ENCODE measurements at places on chromosomes 5 and 9.

- no peak for DNase-seq
Measured at GRCh38 chr5:37663538-37663937, 176.3 kb downstream of the GDNF start.

GRCh38 chr9:93137362-93137761, 3.3 kb upstream of the NINJ1 start:
- no peak for DNase-seq

GRCh38 chr9:88418715-88419540, 30.7 kb downstream of the SPIN1 start:
- DNase-seq: peak; percentile 38

GRCh38 chr5:154084062-154084639, 45.4 kb downstream of the MFAP3 start:
- no peak for DNase-seq

- no peak for DNase-seq
Measured at GRCh38 chr9:97556721-97557605, 55.5 kb downstream of the TMOD1 start.

DNA sequence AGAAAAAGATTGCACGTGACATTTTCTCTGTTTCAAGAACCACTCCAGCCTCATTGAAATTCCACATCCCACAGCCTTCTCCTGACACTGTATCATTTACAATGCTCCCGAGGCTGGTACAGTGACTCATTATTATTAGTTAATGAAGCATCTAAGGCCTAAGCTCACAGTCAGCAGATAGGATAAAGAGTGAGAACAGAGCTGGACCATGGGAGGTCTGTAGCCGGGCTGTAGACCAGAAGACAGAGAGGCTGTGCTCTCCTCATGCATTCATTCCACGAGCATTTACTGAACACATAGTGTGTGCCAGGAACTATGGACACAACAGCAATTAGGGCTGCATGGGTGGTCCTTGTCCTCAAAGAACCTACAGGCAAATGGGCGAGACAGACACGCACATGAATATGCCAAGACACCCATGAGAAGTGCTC, 47.3 kb upstream of the GALNT10 start:
- no peak for DNase-seq

GRCh38 chr9:114900942-114901802, 29.2 kb downstream of the TNFSF8 start:
- DNase-seq: peak; percentile 76

- DNase-seq: no peak
Measured at GRCh38 chr5:41151564-41151963, 61.8 kb downstream of the C6 start.

DNA sequence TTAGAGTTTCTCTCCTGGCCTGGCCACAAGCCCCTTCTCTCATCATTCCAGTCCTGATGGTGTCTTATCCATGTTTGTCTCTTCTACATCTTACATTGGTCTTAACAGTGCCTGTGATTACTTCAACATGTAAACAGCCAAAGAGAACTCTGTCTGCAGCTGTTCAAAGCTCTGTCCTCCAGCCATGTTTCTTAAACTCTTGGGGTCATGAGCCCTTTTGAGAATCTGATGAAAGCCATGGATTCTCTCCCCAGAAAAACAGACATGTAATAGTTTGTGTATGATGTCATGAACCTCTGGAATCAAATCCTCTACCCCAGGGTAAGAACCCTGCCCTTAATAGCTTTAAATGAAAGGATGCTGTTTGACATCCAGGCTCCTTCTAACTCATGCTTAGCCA, 30.1 kb downstream of the MAMDC2 start:
- no peak for DNase-seq

DNA sequence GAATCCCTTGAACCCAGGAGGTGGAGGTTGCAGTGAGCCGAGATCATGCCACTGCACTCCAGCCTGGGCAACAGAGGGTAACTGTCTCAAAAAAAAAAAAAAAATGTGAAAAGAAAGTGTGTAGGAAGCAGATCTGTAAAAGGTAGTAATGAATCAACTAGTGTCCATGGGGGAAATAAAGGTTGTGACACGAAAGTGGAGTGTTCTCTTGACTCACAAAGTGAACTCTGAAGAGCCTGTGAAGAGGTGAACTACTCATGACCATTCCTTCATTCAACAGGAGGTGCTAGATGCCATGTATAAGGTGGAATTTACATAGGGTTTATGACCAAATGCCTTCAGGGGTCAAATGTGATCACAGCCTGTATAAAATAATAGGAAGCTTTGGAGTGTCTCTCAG, 12.8 kb downstream of the IQGAP2 start:
- no peak for DNase-seq

- peak; percentile 53 for DNase-seq
Measured at GRCh38 chr9:35696520-35697215, 6.9 kb upstream of the TPM2 start.

DNA sequence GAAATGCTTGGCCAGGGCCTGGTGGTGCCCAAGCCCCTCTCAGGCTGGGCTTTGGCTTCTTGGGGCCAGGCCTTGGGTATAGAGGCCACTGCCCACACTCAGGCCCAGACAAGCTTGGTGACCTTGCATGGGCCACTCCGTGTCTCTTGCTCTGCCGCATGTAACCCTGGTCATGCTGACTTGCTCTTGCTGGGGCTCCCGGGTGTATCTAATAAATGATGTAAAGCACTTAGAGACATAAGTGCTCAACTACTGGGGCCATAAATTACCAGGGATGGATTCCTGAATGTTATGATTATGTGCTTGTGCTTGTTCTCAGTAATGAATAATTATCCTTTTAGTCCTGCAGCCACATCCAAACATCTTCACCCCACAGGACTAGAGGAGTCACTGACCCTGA, 54.0 kb downstream of the C5orf15 start:
- no peak for DNase-seq

DNA sequence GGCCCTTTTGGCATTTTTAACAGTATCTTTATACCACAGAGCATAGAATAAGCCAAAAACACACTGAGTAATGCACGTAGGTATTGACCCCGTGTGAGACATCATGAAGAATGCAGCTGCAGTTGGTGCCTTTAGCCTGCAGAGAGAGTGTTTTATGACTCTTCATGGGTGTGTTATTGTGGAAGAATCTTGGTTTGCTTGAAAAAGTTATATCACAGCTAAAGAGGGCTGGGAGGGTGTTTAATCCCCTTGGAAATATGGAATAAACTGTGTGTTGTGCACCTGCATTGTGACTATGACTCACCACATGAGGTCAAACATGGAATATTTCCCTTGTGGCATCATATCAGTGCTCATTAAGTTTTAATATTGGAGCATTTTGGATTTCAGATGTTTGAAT, 458.7 kb downstream of the CDH9 start:
- no peak for DNase-seq

- peak; percentile 17 for DNase-seq
Measured at GRCh38 chr5:176629853-176630680, at the start of the genes EIF4E1B and SNCB. EIF4E1B (plus strand) TSS chr5:176630675; CDS start chr5:176642788, 12,113 bp downstream. SNCB (minus strand) TSS chr5:176630534; CDS start chr5:176629654, 880 bp downstream.

GRCh38 chr5:74943905-74944304, 77.7 kb upstream of the FAM169A start:
- no peak for DNase-seq

DNA sequence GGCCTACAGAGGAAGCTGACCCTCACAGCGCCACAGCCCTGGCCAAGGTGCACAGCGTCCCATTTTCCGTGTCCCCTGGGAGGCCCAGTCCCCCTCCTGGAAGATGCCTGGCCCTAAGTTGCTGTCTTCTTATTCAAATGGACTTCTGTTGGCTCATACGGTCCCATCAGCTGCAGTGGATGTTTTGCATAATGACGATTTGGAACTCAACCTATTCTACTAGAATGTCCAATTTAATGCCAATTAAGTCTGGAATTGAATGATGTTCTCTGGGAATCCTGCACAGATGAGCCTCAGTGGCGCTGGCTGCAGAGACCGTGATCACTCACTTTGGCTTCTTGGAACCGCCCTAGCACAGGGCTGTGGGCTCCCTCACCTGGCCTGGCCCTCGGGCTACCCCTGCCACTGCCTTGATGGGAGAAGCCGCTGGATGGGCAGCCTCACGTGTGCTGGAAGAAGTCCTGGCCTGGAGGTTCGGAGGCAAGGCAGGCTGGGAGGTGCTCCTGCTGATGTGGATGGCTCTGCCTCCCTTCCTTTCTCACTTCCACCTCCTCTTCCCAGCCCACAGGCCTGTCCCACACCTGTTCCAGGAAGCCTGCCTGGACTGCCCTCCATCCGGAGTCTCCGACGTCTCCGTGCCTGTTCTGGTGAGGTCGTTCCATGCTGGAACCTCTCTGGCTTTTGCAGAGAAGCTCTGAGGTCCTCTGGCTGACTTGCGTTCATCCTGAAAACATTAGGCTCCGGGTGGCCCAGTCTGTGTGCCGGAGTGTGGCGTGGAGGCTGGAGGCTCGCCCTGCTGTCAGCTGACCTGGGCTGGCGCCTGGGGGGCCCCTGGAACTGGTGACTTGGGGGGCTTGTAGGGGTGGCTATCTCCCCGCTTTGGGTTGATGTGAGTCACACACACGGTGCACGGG, 147.1 kb downstream of the RXRA start:
- DNase-seq: no peak

DNA sequence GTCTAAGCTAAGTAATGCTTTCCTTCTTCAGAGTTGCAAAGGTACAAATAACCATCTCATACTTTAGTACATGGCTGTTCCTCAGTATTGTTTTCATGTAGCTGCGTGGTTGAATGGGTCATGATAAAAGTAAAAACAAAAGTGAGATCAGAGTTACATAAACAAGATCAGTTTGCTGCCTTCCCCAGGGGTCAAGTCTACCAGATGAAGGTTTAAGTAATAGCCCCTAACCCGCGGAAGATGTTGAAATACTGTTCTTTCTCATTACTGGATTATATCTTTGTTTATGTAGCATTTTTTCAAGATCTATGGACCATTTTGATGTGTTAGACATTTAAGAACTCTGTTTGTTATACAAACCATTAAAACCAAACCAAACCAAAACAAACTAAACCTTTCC, 34.1 kb upstream of the ARRDC3 start:
- DNase-seq: peak; percentile 7

- DNase-seq: no peak
Measured at GRCh38 chr9:3045153-3045552, 201.3 kb upstream of the PUM3 start.

DNA sequence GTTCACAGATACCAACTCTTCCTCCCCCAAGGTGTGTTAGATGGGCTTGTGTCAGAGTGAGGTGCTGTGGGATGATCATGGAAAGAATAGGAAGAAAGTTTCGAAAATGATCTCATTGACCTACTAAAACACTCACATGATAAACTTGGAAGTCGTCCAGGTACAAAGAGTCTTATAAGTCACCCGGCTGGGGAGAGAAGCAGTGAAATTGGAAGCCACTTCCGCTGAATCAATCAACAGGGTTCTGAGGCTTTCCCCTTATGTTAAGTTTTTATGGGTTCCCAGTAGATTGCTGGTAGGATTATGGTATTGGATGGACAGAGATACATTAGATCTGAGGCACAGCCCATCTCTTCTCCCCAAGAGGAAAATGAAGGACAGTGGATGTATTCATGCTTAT, 218.8 kb upstream of the MSX2 start:
- DNase-seq: peak; percentile 16

DNA sequence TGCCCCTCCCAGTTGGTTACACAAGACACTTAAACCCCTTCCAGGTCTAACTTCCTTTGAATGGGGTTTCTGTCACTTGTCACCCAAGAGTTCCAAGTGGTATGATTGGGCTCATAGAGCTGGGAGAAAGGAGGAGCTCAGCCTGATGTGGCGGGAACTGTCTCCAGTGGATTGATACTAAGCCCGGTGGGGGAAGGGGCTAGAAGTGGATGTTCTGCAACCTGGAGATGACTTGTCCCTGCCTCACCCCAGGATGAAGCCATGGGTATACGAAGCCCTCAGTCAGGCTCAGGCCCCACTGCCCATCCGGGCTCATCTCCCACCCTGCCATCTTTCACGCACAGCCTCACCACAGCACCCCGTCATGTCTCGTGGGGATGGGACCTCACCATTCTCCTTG, 203.9 kb downstream of the CDK5RAP2 start:
- no peak for DNase-seq

- DNase-seq: peak; percentile 65
Measured at GRCh38 chr9:112361601-112362000, 18.3 kb upstream of the HSDL2 start.

DNA sequence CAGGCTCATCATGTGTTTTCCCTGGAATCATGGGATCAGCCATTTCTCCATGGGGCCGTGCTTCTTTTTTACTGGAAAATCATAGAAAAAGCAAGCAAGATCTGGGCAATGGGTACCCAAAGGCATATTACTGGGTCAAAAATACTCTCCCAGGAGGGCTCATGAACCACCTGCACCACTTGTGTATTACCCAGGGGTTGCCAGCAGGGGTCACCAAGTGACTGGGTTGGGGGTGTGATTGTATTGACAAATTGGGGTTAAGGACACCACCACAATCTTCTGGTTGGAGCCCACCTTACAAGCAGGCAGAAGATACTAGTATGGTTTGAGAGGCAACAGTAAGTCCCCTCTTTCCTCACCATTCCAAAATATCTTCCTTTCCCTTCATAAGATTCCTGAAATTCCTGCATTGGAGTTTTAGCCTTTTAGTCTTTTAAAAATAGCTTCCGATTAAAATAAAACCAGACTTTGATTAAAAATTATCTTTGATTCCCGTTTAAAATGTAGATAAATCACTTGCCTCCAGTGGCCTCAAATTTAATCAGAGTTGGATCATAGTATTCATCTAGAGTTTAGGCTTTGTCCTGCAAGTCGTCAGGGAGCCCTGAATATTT, 603.3 kb downstream of the KIF4B start:
- no peak for DNase-seq

Measured in astrocyte of the spinal cord (primary cell).